ENCODE measurements at places on chromosomes 7 and 10.

DNA sequence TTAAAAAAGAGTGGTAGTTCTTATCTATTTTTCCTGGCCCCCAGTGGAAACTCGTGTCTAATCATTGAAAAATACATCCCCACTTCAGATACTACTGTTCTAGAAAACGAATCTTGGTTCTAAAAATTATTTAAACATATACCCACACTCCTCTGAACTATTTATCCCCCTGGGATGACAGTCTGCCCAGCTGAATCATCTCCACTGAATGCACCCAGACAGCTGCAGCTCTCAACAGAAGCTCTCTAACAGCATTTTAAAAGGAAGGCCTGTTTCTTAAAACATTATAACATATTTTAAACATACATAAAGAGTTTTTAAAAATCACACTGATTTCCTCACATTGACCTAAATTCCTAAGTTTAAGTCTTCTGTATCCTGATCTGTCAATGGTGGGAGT lies 544.6 kb upstream of the PHF14 start:
- DNase-seq, result no peak

- DNase-seq, result no peak
Observed at GRCh38 chr7:120181499-120181898, 91.5 kb upstream of the KCND2 start.

GRCh38 chr7:140621401-140622021 lies 19.1 kb downstream of the DENND2A start:
- DNase-seq, result no peak

DNA sequence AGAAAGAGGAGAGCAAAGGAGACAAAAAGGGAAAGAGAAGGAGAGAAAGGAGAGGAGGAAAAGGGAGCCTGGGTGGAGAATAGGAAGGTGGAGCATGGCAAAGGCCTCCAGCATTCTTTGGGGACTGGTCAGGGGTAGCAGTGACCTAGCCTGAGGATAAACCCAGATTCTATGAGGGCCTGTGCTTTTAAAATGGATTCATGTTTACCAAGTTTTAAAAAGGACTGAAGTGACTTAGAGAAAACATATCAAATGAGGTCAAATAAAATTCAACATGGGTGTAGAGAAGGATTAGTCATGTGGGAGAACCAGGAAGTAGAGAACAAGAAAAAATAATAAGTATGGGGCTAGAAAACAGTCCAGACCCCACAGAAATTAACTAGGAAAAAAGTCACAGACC lies 20.7 kb downstream of the CREB3L2 start:
- no peak for DNase-seq

GRCh38 chr7:32034052-32034451 lies 36.2 kb downstream of the PDE1C start:
- DNase-seq, result no peak

- DNase-seq, result no peak
Observed at GRCh38 chr7:76514926-76515771, 4.8 kb downstream of the UPK3B start.

GRCh38 chr10:11256896-11257295 lies 239.2 kb downstream of the CELF2 start:
- DNase-seq, result no peak

- no peak for DNase-seq
Observed at GRCh38 chr7:151389096-151389767, 20.6 kb downstream of the WDR86 start.

DNA sequence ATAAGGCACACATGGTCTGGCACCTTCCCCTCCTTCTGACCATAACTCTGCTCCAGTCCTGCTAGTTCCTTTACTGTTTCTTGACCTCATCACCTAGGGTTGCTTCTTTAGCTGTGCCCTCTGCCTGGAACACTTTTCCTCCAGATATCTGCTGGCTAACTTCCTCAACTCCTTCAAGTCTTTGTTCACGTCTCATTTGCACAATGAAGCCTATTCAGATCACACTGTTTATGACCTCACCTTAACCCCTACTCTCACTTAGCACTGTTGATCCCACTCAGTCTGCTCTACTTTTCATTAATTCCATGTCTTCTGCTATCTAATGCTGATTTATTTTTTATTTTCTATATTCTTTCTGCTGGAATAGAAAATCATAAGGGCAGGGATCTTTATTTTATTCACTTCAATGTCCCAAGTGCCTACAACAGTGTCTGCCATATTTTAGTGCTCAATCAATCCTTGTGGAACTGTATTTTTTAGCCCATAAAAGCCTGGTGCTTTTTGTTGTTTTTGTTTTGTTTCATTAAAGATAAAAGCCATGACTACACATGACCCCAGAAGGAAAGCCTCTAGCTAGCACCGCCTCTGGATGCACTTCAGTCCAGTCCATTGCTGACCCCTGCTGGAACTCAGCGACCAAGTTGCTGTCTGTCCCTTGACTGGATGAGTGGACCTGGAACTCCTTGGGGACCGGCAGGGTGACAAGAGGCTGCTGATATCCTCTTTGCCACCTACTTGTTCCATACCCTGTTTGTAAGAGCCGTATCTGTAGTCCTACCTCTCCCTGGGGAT lies 12.3 kb downstream of the KLF14 start:
- DNase-seq, result no peak

DNA sequence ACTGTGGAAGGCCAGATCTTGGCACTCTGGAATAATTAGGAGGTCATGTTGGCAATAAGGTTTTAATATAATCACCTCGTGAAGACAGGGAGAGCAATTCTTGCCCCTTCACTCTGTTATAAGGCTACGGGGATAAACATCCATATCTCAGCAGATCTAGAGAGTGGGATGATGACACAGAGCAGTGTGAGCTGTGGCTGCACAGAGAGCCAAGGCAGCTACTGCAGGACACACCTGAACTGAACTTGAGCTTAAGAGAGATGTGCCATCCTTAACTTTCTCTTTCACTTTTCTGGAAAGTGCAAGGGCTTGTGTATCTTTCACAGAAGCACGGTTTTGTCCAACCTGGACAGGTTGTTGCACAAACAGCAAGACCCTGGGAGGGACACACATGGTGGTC lies 174.7 kb downstream of the GATA3 start:
- no peak for DNase-seq

GRCh38 chr7:39700165-39700564 lies 76.8 kb downstream of the RALA start:
- DNase-seq, result no peak

- no peak for DNase-seq
Observed at GRCh38 chr10:74024600-74024999, 26.7 kb downstream of the VCL start.

- DNase-seq, result no peak
Observed at GRCh38 chr10:42654419-42654818, 16.0 kb upstream of the ZNF33B start.
